ENCODE measurements at places on chromosomes 5 and 9.

GRCh38 chr5:134784241-134784920, 25.8 kb downstream of the DDX46 start:
- DNase-seq, result no peak

GRCh38 chr5:107817951-107818350, 147.2 kb upstream of the EFNA5 start:
- no peak for DNase-seq

GRCh38 chr9:79477241-79477840, 94.4 kb upstream of the TLE4 start:
- no peak for DNase-seq

DNA sequence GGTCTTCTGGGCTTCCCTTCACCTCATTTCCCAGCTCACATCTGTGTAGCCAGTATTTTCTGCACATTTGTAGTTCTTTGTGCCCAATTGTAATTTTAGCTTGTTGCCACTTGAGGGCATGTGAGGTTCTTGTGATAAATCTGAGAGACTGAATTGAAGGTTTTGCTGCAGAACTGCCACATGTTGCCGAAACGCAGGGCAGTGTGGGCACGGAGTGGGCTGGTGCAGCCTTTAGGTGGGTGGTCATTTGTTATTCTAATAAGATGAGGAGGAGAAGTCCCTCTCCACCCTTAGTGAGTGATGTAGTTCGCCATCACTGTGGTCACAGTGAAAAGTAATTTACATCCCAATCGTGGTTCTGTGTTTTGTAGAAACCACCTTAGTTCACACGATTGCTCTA, 21.2 kb downstream of the OTULIN start:
- no peak for DNase-seq

DNA sequence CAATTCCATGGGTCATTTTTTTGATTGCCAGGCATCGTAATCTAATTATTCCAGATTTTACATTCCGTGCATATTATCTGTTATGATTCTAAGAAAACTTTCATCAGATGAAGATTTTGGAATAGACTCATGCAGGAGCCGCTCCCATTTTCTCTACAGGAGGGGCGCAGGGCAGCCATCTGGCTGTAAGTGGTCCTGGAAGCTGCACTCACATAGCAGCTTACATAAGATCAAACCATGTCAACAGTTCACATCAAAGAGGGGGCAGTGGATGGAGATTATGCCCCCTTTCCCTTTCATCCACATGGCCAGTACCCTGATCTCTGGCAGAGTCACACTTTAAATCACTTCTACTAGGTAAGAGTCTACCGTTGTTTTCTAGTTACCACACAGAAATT, 73.3 kb upstream of the PCA3 start:
- no peak for DNase-seq

- no peak for DNase-seq
Measured at GRCh38 chr5:56666901-56667300, 148.4 kb upstream of the MAP3K1 start.

GRCh38 chr9:79868567-79869189, 296.9 kb downstream of the TLE4 start:
- DNase-seq, result no peak

- DNase-seq, result no peak
Measured at GRCh38 chr5:55583578-55583977, 48.8 kb upstream of the PLPP1 start.

GRCh38 chr5:173486355-173487225, 129.9 kb downstream of the BOD1 start:
- no peak for DNase-seq

GRCh38 chr9:30932226-30932625, 1452.2 kb upstream of the ACO1 start:
- DNase-seq, result no peak

DNA sequence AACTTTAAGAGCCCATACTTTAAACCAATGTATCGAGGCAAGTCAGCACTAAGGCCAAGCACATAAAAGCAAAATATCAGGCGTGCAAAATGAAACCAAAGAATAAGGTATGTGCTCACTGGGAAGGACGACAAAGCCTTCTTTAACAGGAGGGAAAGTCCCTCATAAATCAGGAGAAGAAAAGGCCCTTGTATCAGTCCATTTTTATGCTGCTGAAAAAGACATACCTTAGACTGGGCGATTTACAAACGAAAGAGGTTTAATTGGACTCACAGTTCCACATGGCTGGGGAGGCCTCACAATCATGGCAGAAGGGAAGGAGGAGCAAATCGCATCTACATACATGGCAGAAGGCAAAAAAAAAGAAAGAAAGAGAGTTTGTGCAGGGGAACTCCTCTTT, 68.9 kb downstream of the UBE2QL1 start:
- no peak for DNase-seq

- peak; percentile 48 for DNase-seq
Measured at GRCh38 chr9:99023831-99024230, 80.1 kb downstream of the COL15A1 start.

- DNase-seq, result no peak
Measured at GRCh38 chr5:137446615-137447014, 52.5 kb downstream of the SPOCK1 start.

- DNase-seq, result no peak
Measured at GRCh38 chr9:109017493-109017892, 4.2 kb upstream of the CTNNAL1 start.

GRCh38 chr5:90071656-90072055, 337.9 kb downstream of the CETN3 start:
- DNase-seq, result no peak

DNA sequence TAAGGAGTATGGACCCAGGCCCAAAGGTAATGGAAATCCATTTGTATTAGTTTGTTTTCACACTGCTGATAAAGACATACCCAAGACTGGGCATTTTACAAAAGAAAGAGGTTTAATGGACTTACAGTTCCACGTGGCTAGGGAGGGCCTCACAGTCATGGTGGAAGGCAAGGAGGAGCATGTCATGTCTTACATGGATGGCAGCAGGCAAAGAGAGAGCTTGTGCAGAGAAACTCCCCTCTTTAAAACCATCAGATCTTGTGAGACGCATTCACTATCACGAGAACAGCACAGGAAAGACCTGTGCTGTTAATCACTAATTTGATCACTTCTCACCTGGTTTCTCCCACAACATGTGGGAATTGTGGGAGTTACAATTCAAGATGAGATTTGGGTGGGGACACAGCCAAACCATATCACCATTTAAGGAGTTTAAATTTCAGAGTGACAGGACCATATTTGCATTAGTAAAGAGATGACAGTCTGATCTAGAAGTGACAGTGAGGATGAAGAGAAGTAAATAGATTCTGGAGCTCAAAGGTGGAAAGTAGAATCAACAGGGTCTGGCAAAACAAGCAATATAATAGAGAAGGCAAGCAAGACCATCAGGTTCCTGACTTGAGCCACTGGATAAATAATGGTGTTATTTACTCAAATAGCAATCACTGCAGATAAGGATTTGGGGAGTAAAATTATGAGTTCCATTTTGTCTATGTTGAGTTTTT, 7.5 kb upstream of the FAM169A start:
- no peak for DNase-seq

DNA sequence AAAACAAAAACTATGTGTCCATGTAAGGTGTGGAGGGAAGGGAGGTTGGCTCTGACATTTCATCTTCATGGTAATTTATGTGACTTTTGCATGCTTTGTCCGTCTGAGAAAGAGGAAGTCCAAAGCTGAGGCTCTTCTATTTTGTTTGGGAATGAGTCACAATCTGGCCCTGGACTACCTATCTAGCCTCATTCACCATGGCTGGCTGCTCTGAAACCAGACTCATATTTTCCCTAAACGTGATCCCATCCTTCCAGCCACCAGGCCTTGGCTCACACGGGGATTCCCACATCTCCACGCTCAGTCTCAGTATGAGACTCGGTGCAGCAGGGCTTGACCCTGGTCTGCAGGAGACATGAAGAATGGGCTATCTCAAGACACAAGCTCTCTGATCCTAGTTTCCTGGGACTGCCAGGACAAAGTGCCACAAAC, 672.8 kb downstream of the ACTL7B start:
- no peak for DNase-seq

GRCh38 chr5:74201334-74202081, 439.0 kb downstream of the ENC1 start:
- DNase-seq, result no peak

DNA sequence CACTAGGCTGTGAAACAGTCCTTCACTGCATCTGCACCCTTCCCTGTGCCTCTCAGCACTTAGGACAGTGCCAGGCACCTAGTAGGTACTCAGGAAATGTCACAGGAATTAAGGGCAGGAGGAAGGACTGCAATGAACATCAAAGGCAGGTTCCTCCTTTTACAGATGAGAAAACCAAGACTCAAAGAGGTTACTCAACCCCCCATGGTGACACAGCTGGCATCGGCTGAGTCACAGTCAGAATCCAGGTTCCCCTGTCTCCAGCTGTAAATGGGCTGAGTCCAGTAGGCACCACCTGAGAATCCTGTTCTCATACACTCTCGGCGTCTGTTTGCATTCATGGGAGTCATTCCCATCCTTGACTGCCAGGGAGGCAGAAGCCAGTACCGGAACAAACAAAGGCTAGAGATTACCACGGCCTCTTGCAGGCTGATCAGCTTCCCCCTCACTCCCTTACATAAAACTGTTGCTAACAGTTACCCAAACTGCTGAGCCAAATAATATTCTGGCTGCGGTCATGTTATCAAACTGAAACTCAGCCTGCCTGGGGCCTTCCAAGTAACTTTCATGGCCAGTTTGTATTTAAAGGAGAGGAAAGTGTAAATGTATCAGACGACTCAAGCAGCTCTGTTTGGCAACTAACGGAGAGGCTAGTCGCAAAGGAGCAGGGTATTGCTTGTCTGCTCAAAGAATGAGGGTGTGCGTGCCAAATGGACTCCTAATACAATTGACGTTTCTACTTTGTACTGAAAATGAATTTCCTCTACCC, 201.7 kb downstream of the PAPPA start:
- no peak for DNase-seq

GRCh38 chr9:112176524-112176923, 1.4 kb upstream of the SUSD1 start:
- DNase-seq, result no peak

DNA sequence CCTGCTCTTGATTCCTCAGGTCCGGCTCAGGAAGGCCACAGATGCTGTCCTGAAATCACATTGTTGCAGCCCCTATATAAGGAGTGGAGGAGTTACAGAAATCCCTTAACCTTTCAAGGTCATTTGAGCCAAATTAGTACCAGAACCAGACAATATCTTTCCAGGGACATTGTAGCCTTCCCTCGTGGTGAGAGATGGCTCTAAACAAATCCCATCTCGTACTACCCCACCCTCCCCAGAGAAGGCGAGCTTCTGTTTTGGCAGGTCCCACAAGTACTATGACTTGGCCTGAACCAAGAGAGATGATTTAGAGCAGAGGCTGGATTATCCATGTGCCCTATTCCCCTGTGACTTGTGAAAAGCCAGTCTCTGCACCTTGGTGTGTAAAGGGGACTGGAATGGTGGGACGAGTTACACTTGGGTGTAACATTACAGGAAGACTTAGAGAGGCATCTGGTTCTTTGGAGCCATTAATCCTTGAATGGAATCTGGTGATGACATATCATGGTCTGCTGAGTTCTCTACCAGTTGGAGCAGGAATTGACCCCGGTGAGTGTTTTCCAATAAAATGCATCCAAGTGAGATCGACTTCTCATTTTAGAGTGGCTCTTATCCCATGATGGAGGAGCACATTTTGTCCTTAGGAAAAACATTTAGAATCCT, at the start of gene FAM240B:
TSS of gene FAM240B (minus strand) at position 51 of the 663 bp plus-strand sequence. CDS start 16,134 bp downstream, outside the sequence.
- DNase-seq, result peak; percentile 19

GRCh38 chr9:4507306-4508130, 17.2 kb downstream of the SLC1A1 start:
- no peak for DNase-seq

- DNase-seq, result no peak
Measured at GRCh38 chr9:89980600-89980999, 375.8 kb downstream of the GADD45G start.

- no peak for DNase-seq
Measured at GRCh38 chr5:37598733-37599132, 219.6 kb downstream of the WDR70 start.

- no peak for DNase-seq
Measured at GRCh38 chr9:131739959-131740648, at the start of gene RAPGEF1. TSS of gene RAPGEF1 (minus strand) at chr9:131740076. CDS start at chr9:131739830, 246 bp downstream.

DNA sequence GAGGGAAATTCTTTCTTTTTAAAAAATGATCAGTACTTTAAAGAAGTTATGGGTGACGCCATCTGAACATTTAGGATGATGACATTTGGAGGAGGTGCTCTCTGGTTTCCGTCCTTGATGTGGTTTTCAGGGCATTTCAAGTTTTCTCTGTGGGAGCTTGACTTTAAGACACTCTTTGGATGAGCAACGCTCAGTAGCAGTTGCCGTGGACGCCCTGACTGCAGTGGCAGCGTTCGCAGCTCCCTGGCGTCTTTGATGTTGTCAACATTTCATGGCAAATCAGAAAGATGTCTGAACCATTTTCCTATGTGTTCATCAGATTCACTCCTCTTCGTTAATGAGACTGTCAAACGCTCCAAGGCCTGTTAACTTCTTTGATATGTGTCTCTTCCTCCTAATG, 86.1 kb downstream of the ZNF354C start:
- no peak for DNase-seq

GRCh38 chr9:98707166-98708102, 1.3 kb downstream of the GABBR2 start:
- peak; percentile 43 for DNase-seq

- peak; percentile 25 for DNase-seq
Measured at GRCh38 chr5:96856371-96856770, 19.9 kb upstream of the ERAP2 start.

DNA sequence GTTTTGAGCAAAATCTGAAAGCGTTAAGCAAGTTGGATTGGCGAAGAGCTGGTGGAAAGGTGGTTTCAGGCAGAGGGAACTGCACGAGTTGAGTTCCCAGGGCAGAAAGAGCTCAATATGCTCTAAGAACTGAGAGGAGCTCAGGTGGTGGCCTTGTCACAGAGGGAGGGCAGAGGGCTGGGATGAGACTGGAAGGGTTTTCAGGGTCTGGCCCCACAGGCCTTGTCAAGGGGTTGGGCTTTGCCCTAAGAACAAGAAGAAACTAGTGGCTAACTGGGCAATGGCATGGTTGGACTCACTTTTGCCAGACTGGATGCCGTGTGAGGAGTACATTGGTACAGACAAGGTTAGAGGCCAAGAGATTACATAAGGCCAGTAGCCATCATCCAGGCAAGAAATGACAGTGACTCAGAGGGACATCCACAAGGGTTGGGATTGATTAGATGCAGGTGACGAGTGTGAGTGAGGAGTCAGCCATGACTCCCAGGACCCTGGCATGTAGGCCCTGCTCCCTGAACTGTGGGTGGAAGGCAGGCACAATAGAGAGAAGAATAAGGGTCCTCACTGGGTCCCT, 75.1 kb upstream of the SMIM23 start:
- no peak for DNase-seq

DNA sequence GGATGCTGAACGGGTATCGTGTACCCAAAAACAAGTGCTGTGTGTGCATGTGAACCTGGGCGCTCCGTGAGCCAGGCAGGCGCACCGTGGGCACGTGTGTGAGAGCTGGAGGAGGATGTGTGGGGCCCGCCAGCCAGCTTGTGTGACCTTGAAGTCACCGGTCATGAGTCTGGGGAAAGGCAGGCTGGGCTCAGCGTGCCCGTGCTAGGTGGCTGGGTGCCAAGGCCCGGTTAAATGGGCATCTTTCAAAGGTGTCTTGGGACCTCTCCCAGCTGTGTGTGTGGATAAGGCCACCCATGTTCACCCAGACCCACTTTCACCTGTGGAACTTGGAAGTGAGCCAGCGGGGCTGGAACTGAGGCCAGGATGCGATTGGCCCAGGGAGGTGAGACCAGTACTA, 3.4 kb downstream of the KCNT1 start:
- no peak for DNase-seq
